CD8-positive, alpha-beta T cell (primary cell): ENCODE measurements at places on chromosomes 5 and 9. TPM values are rescaled to one million over a fixed set of nuclear protein-coding genes. Genes with fewer than 3 reads are reported as not detected.
A peak's percentile ranks its signal among the peaks of the same experiment; 100 is the strongest.

The CDKN2B-AS1 gene
- total RNA-seq: 0.71 TPM

The TSTD2 gene
- total RNA-seq: 34.3 TPM

The FOXD4L6 gene
- total RNA-seq: not detected

The ECSCR gene
- total RNA-seq: not detected

The PIP5K1B gene
- total RNA-seq: 0.19 TPM

The FAM78A gene
- 44.0 TPM for total RNA-seq

The ZFP2 gene
- total RNA-seq: 0.43 TPM

The BTNL8 gene
- total RNA-seq: not detected

The ALDH7A1 gene
- 1.2 TPM for total RNA-seq

The OR2V1 gene
- not detected for total RNA-seq

DNA sequence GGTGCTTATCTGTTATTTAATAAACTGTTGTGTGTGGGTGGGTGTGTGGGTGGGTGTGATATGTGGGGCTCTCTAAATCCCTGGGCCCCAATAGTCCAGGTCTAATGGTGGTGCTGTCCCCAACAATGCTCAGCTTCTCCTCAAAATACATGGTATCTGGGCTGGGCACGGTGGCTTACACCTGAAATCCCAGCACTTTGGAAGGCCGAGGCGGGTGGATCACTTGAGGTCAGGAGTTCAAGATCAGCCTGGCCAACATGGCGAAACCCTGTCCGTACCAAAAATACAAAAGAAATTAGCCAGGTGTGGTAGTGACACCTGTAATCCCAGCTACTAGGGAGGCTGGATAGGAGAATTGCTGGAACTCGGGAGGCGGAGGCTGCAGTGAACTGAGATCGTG is 4.5 kb upstream of the ORM1 start:
- DNase-seq: no peak

DNA sequence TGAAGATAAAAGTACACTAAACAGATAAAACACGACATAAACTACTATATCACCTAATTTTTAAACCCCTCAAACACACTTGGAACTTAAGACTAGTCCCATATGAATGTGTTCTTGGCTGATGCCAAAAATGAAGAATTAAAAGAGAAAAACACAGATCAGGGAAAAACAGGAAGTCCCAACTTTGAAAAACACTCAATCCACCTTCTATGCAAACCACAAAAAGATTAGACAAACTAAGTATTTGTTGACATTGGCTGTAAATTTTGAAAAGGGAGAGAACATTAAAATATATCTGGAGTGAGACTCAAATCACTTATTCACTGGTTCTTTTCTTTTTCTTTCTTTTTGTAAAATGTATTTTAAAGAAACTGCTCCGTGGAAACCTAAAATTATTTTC is 81.4 kb downstream of the ANKH start:
- DNase-seq: no peak

- DNase-seq: no peak
Measured at GRCh38 chr9:16680975-16681651, 189.4 kb downstream of the BNC2 start.

- DNase-seq: no peak
Measured at GRCh38 chr9:90299968-90300367, 342.7 kb downstream of the DIRAS2 start.

- DNase-seq: no peak
Measured at GRCh38 chr5:155768332-155768731, 558.6 kb upstream of the SGCD start.

DNA sequence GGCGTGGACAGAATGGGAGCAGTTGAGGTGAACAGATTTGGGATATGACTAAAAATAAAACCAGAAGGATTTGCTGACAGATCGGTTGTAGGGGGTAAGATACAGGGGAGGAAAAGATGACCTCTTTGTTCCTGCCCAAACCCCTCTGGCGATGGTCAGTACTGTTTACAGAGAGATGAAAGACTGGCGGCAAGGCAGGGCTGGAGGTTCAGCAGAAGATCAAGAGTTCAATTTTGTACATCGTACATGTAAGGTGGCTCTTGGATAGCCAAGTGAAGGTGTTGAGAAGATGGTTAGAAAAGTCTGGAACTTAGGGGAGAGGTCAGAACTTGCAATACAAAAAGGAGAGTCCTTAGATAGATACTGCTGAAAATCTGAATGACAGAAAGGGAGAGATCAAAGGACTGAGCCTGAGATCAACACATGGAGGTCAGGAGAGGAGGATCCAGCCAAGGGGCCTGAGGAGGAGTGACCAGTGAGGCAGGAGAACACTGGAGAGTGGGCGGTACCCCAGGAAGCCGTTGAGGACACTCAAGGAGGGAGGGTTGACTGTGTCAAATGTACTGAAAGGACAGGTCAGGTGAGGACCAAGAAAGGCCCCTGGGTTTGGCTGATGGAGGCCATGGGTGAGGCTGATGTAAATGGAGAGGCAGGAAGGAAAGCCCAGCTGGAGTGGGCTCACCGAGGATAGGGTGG is 7.1 kb downstream of the IL4 start:
- DNase-seq: peak; percentile 19

DNA sequence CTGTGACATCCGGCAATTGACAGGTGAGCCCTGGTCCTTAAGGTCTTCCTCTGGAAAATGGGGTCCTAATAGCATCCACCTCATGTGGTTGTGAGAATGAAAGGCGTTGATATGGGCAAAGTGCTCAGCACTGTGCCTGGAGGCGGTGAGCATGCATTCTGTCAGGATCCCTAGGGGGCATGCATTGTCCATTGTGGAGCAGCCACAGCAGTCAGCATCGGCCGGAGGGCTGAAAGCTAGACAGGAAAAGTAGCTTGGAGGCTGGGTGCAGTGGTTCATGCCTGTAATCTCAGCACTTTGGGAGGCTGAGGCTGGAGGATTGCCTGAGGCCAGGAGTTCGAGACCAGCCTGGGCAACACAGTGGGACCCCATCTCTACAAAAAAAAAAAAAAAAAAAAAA is 122.2 kb downstream of the LHX2 start:
- DNase-seq: no peak

- no peak for DNase-seq
Measured at GRCh38 chr9:100600521-100601079, 22.7 kb downstream of the CAVIN4 start.

GRCh38 chr5:41193456-41194205 is 19.7 kb downstream of the C6 start:
- DNase-seq: no peak

- peak; percentile 45 for DNase-seq
Measured at GRCh38 chr9:100426530-100427365, at the start of gene MSANTD3. TSS of gene MSANTD3 (plus strand) at chr9:100427143. CDS start at chr9:100441939, 14,796 bp downstream.

DNA sequence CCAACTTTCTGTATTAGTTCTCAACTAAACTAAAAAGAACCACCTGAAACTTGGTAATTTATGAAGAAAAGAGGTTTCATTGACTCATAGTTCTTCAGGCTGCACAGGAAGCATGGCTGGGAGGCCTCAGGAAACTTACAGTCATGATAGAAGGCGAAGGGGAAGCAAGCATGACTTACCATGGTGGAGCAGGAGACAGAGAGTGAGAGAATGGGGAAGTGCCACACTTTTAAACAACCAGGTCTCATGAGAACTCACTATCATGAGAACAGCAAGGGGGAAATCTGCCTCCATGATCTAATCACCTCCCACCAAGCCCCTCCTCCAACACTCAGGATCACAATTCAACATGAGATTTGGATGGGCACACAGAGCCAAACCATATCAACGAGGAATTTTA is 123.5 kb downstream of the DEPDC1B start:
- DNase-seq: no peak

- DNase-seq: no peak
Measured at GRCh38 chr9:34869390-34869789, 88.7 kb upstream of the PHF24 start.

DNA sequence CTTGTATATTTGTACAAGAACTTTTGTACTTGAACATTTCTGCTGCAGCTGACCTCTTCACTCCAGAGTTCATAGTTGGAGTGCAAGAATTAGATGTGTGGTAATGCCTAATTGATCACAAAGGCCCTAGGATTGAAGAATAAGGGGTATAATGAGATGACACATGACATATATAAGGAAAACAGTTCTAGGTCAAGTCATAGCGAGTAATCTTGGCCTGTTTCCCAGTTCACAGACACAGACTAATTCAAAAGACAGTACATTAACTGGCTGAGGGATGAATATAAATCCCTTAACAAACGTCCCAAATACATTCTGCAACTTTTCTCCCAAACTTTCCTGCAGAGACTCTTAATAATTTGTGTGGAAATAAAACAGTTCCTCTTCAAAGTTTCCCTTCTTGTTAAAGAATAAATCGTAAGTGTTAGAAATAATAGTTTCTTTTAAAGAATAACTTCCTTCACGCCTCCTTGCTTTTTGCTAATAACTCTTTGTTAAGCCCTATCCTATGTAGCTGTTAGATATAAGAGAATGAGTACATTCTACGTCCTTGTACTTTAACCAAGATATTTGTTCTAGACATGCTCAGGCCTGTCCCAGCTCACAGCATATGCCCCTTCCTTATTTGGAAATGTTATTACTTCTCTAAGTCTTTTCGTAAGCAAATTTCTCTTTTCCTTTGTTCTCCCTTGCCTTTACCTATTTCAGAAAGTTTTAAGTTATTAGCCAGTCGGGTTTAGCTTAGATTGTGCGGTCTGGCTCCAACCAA is 556.4 kb upstream of the CTNND2 start:
- DNase-seq: no peak

- no peak for DNase-seq
Measured at GRCh38 chr9:84754461-84754860, 84.9 kb downstream of the NTRK2 start.

DNA sequence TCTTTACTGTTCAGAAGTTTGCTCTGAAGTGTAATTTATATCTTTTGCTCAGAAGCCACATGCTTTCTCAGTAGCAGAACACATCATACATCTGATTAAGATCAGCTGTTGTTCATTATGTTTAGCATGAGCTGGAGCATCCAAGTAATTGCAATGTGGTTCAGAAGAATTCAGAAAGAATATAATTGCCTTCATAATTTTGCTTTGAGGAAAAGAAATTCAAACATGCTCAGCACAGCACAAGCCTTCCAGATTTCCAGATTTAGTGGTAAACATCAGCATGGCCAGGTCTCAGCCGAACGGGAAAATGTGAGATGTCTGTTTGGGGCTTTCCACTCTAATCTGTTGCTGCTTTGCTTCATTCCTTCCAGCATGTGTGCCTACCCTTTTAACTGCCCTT is 65.9 kb downstream of the ITGA1 start:
- DNase-seq: no peak

- no peak for DNase-seq
Measured at GRCh38 chr5:103211576-103212561, 46.7 kb upstream of the MACIR start.

DNA sequence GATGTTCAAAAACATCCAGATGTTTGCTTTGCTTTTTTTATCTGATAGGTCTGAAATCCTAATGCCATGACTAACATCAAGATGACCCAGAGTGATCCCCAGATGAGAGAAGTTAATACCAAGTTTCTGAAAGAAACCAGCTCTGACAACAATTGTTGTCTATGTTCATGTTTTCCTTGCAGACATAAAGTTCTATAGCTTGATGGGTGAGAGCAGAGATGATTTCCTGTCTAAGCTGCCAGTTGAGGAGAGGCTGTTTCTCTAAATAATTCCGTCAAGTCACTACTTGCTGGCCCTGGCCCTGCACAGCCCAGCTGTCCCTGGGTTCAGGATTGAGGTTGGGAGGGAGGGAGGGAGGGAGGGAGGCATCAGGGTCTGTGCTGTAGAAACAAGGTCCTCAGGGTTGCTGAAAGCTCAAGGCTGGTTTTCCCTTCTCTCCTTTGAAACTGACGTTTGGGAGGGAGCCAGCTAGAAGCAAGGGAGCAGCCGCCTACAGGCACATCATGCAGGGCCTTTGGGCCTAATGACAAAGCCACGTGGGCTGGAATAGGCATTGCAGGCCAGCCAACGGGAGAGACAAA is 3.9 kb downstream of the SPARC start:
- no peak for DNase-seq

GRCh38 chr5:116361171-116361967 is 213.3 kb downstream of the SEMA6A start:
- no peak for DNase-seq

DNA sequence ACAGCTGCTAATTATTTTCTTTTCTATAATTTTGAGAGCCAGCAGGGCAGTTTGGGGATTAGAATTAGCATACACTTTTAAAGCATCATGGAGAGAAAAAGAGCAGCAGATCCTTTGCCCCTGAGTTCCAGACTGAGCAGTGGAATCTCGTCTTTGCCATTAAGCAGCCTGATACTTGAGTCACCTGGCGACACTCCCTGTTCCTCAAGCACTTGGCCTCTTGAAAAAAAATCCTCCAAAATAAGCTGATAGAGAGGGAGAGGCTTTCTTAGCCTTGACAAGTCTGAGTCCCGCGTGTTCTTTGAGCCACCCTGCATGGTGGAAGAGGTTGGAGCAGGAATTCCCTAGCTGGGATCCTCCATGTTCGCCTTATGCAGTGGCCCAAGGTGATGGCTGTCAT is 398.3 kb downstream of the IRX2 start:
- DNase-seq: no peak

GRCh38 chr5:55540525-55540924 is 5.8 kb upstream of the PLPP1 start:
- DNase-seq: no peak

DNA sequence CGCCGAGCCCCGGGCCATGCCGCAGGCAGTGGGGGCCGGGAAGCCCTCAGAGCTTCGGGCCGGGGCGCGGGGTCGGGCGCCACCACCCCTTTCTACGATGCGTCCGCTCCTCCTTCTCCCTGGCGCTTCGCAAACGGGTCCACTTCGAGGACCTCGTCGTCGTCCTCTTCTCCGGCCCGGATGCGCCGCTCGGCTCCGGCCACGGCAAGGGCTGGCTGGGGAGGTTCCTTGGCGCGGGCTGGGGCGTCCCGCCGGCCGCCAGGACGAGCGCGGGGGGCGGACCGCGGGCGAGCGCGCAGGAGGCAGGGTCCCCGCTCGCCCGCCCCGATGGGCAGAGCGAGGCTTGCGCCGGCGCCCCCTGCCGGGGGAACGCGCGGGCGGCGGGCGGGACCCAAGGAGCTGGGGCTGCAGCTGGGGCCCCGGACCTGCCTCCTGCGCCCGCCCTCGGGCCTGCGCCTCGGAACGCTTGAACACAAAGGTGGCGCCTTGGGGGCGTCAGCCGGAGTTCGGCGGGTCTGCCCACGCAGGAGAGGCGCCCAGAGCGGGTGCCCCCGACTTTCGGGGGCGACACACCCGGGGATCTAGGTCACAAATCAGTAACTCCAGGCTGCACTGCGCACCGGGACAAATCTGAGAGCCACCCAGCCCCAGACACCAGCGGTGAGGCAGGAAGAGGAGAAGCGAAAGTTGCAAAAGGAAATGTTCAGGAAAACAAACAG is at the start of gene ROR2:
ROR2 (minus strand) TSS at position 283 of the 719 bp plus-strand sequence.
- DNase-seq: peak; percentile 6

- DNase-seq: no peak
Measured at GRCh38 chr5:65382582-65382981, 99.1 kb downstream of the ADAMTS6 start.
